Stimulated activated CD4-positive, alpha-beta T cell treated with anti-CD3 and anti-CD28 coated beads, TNF-alpha, amount 100 ng/mL, for 48 hours (primary cell): ENCODE measurements at places on chromosomes 4 and X.

GRCh38 chr4:126937846-126938422 lies 694.8 kb upstream of the INTU start:
- DNase-seq, result no peak

DNA sequence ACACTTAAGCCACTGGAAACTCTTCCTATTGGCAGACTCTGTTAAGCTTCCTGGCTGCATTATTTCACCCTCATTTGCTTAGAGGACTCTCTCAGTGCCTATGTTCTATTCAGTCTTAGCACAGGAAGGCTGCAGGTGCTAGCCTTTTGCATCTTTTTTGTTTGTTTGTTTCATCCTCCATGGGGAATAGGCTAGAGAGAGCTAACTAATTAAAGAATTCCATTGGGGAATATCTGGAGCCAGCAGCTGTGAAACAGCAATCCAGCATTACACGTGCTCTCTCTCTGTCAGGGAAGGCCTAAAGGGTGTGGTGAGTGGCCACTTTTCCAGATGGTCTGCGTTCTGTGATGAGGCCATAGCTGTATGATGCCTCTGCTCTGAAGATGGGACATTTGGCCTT lies 633.6 kb downstream of the SPRY1 start:
- DNase-seq, result no peak

- DNase-seq, result no peak
Measured at GRCh38 chr4:56247646-56248045, 139.6 kb downstream of the AASDH start.

GRCh38 chr4:140150886-140151698 lies 2.9 kb downstream of the MAML3 start:
- DNase-seq, result no peak

- no peak for DNase-seq
Measured at GRCh38 chrX:44536198-44536597, 6.5 kb downstream of the FUNDC1 start.

GRCh38 chr4:149266301-149266700 lies 549.3 kb downstream of the IQCM start:
- DNase-seq, result no peak

- no peak for DNase-seq
Measured at GRCh38 chr4:8095956-8096689, 62.5 kb downstream of the ABLIM2 start.

DNA sequence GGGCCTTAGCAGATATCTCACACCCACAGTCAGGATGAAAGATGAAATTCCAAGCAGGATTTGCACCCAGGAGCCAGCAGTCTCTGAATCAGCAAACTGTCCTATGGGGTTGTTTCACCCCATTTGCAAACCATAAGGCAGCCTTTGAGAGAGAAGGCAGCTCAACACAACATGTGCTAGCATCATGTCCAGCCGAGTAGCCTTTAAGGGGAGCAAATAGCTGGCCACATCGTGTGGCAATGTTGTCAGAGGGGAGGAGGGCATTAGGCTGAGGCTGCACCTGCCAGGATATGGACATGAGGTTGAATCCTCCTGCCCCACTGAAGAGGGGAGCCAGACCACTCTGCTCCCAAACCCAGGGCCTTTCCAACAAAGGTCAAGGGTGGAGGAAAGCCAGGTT lies 20.6 kb upstream of the PJA1 start:
- no peak for DNase-seq

- DNase-seq, result no peak
Measured at GRCh38 chr4:65018313-65018712, 609.1 kb upstream of the TECRL start.

DNA sequence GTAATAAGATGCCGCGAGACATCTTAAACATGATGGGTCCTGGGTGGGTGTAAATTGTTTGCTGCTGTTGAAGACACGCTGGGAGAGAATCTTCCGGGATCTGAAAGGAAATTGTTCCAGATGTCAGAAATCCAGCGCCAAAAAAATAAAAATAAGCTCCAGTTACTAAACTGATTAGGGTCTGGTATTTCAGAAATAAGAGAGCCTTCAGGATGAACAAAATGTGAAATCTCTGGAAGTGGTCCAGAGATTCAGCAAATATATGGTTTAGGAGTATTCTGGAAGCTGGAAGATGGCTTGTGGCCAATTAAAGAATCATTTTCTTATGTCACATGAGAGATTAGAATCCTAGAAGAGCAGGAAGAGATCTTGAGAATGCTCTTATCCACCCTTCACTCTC lies 75.8 kb upstream of the NHS start:
- no peak for DNase-seq

GRCh38 chrX:11629593-11630211 lies 36.0 kb downstream of the ARHGAP6 start:
- no peak for DNase-seq

GRCh38 chr4:109298279-109299010 lies 4.0 kb downstream of the COL25A1 start:
- no peak for DNase-seq

DNA sequence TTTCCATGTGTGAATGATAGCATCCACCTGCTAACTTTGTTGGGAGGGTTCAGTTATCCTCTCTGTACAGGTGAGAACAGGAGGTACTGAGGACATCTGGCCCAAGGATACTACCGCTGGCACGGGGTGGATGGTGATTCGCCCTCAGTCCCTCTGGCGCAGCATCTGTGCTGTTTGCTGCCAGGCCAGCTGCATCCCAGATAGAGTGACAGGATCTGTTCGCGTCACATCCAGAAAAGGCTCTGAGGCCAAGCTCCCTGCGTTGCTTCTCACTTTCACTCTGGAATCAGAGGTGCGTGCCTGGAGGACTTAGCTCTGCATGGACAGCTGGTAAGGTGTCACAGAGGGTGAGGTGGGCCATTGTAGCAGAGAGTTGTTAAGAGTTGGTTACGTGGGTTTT lies 95.4 kb downstream of the TBL1X start:
- DNase-seq, result no peak

DNA sequence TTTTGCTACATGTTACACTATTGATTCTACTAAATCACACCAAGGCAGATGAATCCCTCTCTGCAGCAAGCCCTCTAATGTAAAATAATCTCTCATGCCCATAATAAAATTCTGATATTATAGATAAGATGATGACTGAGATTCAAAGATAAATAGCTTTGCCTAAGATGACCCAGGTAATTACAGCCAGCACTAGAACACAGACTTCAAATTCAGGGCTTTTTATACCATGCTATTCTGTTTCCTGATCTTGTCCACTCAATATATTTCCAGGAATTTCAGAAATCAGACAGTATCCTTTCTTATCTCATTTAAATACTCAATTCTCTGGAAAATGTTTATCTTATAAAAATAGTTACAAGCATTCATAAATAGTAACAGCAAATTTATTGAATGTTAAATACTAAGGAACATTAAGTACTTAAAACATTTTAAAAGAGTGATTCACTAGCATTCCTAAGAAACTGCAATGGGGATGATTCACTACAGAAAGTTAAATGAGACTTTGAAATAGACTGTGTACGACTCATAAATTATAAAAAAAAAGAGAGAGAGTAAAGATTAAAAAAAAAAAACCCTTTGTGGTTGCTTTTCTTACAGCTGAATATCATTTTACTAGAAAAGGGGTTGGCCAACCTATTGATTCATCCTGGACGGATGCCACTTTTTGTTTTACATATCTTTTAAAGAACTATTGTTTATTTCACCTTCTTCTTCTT lies 45.8 kb upstream of the IL21 start:
- no peak for DNase-seq

DNA sequence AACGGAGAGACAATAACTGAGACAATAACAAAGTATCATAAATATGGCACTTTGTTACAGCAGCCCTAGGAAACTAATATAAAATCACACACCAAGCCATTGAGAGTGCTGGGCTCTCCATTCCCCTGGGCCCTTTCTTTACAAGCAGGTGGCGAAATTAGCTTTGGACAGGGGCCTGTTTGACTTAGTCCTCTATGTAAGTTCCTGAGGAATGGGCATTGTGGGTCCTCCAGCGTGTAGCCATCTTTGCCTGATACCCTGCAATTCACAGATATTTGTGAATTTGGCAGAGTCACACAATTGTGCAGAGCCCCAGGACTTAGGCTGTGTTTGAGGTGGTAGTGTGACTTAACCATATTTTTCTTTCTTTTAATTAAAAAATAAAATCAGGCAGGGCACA lies 67.6 kb downstream of the BCOR start:
- no peak for DNase-seq

- no peak for DNase-seq
Measured at GRCh38 chr4:181830404-181831035, 412.7 kb upstream of the TENM3 start.

DNA sequence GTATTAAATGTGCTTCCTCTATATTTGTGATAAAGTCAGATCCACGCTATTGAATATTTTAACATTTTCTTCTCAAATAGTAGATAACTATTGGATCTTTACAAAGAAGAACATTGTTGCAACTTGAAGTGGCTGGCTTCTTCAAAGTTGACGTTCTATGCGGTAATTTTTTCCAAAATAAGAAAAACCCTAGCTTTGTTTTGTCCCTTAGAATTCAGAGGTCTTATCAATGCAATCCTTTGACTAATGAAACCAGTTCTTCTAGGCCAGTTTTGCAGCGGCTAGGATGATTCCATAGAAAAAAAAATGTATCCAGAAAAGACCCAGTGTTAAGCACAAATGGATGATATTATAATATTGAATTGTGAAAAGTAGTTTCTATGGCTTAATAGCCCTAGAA lies 89.6 kb downstream of the ANTXR2 start:
- DNase-seq, result no peak

GRCh38 chrX:25007059-25008053 lies 8.4 kb downstream of the ARX start:
- DNase-seq, result no peak

DNA sequence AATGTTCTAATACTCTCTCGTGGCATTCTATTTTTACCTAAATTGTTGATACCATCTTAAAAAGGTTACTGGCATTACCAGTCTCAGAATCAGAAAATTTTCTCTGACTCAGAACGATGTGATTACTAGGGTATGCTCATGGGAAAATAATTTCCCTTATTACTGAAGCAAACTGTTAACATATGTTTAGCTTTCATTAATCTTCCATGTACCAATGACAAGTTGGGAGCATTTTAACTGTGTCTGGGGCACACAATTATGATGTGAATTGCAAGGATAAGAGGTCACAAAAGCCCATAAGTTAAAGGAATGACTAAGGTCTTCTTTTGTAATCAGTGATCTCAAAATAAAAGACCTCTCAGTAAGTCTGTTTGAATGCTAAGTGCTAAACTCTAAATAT lies 1254.6 kb downstream of the PCDH18 start:
- no peak for DNase-seq

- no peak for DNase-seq
Measured at GRCh38 chr4:2649604-2650114, 106.5 kb downstream of the TNIP2 start.

DNA sequence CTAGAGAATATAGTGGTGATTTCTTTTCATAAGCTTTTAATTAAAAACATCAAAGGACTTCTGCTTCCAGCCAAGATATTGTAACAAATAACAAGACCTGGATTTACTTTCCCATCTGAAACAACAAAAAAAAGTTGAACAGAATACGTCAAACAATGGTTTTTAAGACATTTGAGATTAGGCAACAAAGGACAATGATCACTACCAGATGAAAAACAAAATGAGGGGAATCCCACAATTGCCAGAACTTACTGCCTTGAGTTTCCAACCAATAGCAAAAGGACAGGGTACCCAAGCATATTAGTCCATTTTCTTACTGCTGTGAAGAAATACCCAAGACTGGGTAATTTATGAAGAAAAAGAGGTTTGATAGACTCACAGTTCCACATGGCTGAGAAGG lies 341.4 kb upstream of the INTU start:
- no peak for DNase-seq

GRCh38 chr4:182416067-182416466 lies 172.9 kb downstream of the TENM3 start:
- no peak for DNase-seq

GRCh38 chrX:135432881-135433521 lies 11.3 kb downstream of the SMIM10L2A start:
- DNase-seq, result no peak

GRCh38 chr4:128846063-128846462 lies 36.6 kb downstream of the JADE1 start:
- no peak for DNase-seq

DNA sequence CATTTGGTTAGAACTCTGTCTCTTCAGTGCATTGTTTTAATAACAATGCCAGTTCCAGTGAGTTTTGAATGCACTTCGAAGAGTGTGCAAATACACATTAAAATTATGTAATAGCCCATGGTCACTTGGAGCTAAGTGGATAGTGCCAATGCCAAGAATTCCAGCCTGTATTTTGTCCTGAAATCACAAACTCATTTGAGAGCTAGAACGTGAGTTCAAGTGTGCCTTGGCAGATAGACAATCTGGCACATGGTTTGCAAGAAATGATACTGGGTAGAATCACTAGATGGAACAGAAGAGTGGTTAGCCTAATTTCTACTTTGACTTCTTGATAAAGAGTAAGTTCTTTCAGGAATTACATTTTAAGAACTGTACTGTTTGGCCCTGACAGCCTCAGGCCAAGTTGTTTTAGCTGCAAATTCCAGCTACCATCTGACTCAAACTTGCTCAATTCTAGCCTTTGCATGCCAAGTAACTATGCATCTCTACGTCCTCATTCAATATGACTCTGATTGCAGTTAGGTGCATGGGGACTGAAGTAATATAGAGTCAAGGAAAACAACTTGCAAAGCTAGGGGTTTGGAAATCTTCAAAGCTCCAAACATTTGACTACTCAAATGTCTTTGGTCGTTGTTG lies 131.9 kb upstream of the SMIM31 start:
- no peak for DNase-seq

DNA sequence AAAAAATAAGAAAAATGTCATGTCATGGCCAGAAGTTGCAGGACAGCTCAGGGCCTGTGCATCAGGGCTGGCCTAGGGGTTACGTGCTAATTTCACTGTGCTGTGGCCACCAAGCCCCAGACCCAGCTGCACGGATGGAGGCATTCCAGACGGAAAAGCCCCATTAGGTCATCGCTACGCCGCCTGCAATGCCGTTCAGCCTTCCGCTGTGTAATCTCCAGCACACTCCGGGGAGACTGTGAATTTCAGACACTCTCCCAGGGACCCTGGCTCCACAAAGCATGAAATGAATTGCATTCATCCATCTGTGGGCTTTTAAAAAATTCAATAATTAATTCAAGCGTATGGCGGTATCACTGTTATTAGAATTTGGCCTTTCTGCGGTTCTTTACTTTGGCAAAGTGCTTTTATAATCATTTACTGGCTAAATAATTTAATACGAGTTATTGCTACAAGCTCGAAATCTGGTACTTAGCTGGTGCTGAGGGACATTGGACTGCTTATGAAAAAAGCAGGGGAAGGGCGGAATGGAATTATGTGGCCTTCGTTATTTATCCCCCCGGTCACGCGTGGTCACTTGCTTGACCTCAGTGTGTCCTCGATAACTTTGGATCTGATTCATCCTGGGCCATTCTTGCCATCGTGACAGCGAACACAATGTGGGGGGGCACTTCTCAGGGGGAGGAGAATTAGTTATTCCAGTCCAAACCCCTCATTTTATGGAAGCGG lies 9.0 kb upstream of the NSG1 start:
- no peak for DNase-seq
